Activated CD4-positive, alpha-beta T cell treated with anti-CD3 and anti-CD28 coated beads, Interleukin-2, amount 10 ng/mL, durations not matched to agents 7 days and 5 days (primary cell): ENCODE measurements at places on chromosomes 6 and 20.

GRCh38 chr6:45857827-45858226 lies 157.8 kb downstream of the CLIC5 start:
- H3K4me3 ChIP-seq: no peak overlapping the region

DNA sequence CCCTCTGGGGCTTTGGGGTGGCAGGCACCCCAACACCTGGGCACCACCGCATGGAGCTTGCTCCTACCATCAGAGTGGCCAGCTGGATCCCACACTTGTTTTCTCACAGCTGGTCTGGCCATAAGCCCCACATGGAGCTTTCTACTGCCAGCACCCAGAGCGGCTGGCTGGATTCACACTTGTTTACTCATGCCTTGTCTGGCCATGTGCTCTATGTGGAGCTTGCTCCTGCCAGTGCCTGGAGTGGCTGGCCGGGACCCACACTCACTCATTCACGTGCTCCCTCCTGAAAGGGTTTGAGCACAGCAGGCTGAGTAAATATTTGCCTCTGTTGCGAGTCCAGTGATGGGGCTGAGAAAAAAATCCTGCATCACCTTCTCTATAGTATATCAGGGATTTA lies 487.0 kb downstream of the CD109 start:
- no peak overlapping the region for H3K4me3 ChIP-seq
- no peaks in the 10 kb centered on the region for H3K27me3 ChIP-seq
- no peak overlapping the region for H3K27ac ChIP-seq
- no peaks in the 10 kb centered on the region for H3K4me1 ChIP-seq

DNA sequence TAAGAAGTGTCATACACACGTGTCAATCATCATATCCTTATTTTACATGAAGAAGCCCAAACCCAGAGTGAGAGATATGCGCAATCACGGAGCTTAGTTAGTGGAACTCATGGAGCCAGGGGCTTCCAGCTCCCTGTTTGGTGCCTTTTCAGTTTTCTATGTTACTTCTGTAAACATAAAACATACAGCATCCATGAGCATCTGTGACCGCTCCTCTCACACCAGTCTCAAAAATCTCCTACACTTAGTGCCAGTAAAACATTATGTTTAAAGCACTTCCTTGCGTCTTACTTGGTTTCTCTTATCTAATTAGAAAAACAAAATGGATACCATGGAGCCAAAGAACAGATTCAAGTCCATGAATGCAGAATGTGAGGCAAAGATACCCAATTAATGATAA lies 240.4 kb downstream of the SLC35F1 start:
- no peak overlapping the region for H3K4me3 ChIP-seq
- H3K36me3 ChIP-seq: no peaks in the 10 kb centered on the region

DNA sequence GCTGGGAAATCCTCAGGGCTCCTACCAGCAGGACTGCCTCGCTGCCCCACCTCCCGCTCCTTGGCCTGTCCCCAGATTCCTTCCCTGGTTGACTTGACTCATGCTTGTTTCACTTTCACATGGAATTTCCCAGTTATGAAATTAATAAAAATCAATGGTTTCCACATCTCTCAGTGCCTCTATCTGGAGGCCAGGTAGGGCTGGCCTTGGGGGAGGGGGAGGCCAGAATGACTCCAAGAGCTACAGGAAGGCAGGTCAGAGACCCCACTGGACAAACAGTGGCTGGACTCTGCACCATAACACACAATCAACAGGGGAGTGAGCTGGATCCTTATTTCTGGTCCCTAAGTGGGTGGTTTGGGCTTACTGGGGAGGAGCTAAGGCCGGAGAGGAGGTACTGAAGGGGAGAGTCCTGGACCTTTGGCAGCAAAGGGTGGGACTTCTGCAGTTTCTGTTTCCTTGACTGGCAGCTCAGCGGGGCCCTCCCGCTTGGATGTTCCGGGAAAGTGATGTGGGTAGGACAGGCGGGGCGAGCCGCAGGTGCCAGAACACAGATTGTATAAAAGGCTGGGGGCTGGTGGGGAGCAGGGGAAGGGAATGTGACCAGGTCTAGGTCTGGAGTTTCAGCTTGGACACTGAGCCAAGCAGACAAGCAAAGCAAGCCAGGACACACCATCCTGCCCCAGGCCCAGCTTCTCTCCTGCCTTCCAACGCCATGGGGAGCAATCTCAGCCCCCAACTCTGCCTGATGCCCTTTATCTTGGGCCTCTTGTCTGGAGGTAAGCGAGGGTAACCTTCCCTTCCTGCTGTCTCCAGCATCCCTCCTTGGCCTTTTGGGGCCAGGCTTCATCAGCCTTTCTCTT lies at the start of gene CFB:
TSS of gene CFB (plus strand) at position 589 of the 863 bp plus-strand sequence. CDS start at position 716, 127 bp downstream.
- peaks cover under 1% of the 10 kb centered on the region for H3K36me3 ChIP-seq
- H3K27ac ChIP-seq: no peak within 1 kb of the TSS
- H3K27me3 ChIP-seq: peaks cover 4% of the 10 kb centered on the region

DNA sequence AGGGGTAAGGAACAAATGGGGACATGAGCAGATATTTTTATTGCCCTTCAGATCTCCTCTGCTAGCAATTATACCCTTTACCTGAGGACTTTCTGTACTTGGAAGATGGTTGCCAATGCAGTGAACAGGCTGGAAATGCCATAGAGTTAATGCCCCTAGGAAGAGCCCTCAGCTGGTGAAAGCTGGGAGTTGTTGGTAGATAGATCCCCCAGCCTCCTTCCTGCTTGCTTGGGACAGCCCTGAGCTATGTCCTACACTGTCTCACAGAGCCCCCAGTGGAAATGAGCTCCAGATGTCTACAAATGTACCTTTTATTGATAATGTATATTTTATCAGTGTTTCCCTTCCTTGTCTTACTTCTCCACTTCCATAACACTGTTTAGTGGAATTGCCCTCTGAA lies 87.6 kb upstream of the PAK5 start:
- no peaks in the 10 kb centered on the region for H3K36me3 ChIP-seq
- no peaks in the 10 kb centered on the region for H3K4me1 ChIP-seq
- no peak overlapping the region for H3K27ac ChIP-seq
- no peak for DNase-seq
- no peaks in the 10 kb centered on the region for H3K27me3 ChIP-seq

DNA sequence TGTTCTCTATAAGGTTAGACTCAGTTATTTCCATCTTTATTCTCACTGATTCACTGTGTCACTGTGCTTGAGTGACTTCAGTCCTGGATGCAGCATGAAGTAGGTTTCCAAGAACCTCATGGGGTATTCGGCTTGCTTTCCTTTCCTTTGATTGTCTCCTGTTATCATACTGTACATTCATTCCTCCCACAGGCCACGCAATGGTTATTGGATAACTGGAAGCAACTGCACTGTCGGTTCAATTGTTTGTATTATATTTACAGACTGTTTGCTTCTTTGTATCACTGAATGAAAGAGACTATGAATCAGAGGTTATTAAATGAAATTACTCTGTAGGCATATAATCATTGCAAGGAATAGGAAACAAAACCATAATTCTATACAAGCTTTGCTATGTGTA lies 129.4 kb downstream of the MAP7 start:
- no peak overlapping the region for H3K27ac ChIP-seq
- no peaks in the 10 kb centered on the region for H3K4me1 ChIP-seq
- DNase-seq: no peak
- no peaks in the 10 kb centered on the region for H3K36me3 ChIP-seq

GRCh38 chr6:140393665-140394540 lies 1019.5 kb upstream of the CITED2 start:
- no peak for DNase-seq
- H3K36me3 ChIP-seq: no peaks in the 10 kb centered on the region
- H3K27me3 ChIP-seq: no peaks in the 10 kb centered on the region
- H3K27ac ChIP-seq: no peak overlapping the region
- no peaks in the 10 kb centered on the region for H3K4me1 ChIP-seq

DNA sequence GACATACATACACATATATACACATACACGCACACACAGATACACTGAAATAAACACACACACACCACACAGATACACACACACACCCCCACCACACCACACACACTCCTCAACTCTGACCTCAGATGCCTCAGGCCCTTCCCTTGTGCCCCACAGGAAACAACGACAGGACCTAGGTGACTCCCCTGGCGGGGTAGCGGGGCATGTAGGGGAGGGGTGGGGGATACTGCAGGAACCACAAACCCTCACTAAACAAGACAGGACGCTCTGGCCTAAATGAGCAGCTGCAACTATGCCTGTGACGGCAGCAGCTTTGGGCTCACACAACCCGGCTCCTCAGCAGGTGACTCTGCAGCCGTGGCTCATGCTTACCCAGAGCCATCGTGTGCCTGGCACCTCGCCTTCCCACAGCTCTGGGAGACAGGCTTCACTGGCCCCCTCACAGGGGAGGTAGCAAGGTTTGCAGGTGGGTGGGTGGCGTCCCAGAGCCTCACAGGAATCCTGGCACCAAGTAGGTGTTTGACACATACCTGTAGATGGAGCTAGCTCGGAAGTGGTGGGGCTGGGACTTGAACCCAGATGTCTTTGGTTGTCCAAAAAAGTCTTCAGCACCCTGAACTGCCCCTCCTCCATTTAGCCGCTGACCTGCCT lies 100.8 kb downstream of the GRM4 start:
- no peak overlapping the region for H3K4me3 ChIP-seq
- H3K36me3 ChIP-seq: no peaks in the 10 kb centered on the region
- DNase-seq: peak; percentile 19
- no peak overlapping the region for H3K27ac ChIP-seq

DNA sequence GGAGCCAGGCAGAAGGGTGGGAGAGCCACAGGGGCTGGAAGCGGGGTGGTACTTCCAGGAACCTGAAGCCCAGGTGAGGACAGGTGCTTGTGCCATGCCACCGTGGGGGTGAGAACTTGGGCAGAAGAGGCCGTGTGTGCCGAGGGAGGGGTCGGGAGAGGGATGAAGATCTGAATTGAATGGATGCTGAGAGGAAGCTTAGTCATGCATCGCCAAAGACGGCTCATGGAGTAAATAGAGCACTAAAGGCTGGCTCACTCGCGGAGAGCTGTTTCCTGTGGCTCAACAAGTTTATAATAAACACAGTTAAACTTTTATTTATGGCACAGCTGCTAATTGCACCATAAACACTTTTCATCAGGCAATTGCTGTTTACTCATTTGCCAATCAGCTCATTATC lies 21.7 kb upstream of the MYT1 start:
- no peak for DNase-seq
- no peaks in the 10 kb centered on the region for H3K27me3 ChIP-seq
- H3K4me1 ChIP-seq: no peaks in the 10 kb centered on the region
- H3K4me3 ChIP-seq: no peak overlapping the region

- DNase-seq: peak; percentile 16
- no peak overlapping the region for H3K27ac ChIP-seq
- H3K36me3 ChIP-seq: no peaks in the 10 kb centered on the region
- H3K4me1 ChIP-seq: peaks cover 11% of the 10 kb centered on the region
Observed at GRCh38 chr20:46111028-46111835, 6.9 kb upstream of the CD40 start.

GRCh38 chr6:48222241-48222640 lies 111.2 kb upstream of the PTCHD4 start:
- no peak for DNase-seq
- H3K4me3 ChIP-seq: no peak overlapping the region
- no peak overlapping the region for H3K27ac ChIP-seq

- DNase-seq: no peak
- peaks cover 5% of the 10 kb centered on the region for H3K4me1 ChIP-seq
- no peak overlapping the region for H3K27ac ChIP-seq
Observed at GRCh38 chr6:168908887-168909286, 344.8 kb downstream of the THBS2 start.

- H3K27ac ChIP-seq: no peak overlapping the region
- peaks cover 2% of the 10 kb centered on the region for H3K4me1 ChIP-seq
- no peak overlapping the region for H3K4me3 ChIP-seq
- peaks cover 27% of the 10 kb centered on the region for H3K36me3 ChIP-seq
- DNase-seq: no peak
Observed at GRCh38 chr6:117564681-117565080, 37.6 kb downstream of the GOPC start.

DNA sequence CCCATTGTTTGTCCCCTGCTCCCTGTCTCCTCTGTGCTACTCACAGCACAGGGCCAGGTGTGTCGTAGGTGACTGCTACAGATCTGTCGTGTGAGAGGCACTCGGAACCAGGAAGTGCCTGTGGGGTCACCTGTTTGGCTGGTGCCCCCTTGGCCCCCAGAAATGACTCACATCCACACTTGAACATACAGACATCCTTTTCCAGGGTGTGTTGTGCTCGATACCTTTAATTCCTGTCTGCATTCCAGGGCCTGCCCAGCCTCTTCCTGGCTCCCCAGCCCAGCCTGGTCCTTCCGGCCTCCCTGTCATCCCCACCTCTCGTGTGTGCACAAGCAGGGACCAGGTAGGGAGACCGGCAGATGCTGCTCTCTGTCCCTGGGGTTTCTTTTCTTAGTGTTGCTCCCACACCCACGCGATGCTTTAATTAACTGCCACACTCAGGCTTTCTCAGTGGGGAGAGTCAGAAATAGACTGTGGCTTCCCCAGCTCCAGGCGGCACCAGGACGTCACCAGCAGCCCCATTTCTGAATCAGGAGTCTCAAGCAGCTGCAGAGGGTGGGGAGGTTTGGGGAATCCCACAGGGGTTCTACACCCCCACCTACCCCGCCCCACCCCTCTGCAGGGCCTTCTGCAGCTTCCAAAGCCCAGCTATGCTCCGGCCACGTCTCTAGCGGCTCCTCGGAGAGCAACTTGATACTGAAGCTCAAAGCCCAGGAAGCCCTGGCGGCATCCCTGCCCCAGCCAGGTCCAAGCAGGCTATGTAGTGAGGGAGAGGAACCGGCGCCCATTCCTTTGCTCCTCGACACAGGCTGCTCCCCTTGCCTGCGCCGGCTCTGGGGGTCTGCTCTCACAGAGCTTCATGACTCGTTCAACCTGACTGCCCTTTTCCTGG lies 102.2 kb downstream of the SYCP2 start:
- no peaks in the 10 kb centered on the region for H3K36me3 ChIP-seq
- peak; percentile 3 for DNase-seq

GRCh38 chr20:50116368-50116999 lies 3.5 kb upstream of the UBE2V1 start:
- H3K27me3 ChIP-seq: no peaks in the 10 kb centered on the region
- no peak for DNase-seq

- no peaks in the 10 kb centered on the region for H3K4me1 ChIP-seq
- H3K4me3 ChIP-seq: no peak overlapping the region
- H3K27ac ChIP-seq: no peak overlapping the region
- H3K36me3 ChIP-seq: no peaks in the 10 kb centered on the region
Observed at GRCh38 chr20:9411833-9412232, 102.6 kb upstream of the LAMP5 start.

DNA sequence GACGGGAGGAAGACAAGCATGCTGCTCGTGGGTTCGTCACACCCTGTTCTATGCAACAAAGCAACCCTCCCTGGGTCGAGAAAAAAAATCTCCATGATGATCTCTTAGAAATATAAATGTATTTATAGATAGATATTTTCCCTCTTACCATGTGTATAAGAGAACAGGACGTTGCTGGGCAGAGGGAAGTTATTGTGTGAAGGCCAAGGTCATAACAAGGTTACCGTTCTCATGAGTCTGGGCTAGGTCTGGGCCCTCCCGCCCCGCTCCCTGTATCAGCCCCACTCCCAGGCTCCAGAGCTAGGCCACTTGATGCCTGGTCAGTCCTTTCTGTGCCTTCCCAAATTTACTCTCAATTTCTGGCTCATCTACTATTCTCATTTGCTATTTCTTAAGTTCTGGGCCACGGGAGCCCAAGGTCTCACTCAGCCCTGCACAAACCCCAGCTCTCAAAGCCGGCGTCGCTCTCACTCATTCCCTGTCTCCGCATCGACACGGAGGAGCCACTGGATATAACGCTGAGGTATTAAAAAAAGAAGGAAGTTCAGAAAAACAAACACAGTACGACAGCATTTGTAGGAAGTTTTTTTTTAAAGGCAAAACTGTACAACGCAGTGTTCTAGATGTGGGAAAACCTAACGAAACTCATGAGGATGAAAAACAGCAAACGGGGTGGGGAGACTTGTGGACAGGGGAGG lies 96.8 kb downstream of the PSMG4 start:
- H3K27ac ChIP-seq: peak overlapping the region; percentile 74
- no peak for DNase-seq
- H3K4me1 ChIP-seq: peaks cover 14% of the 10 kb centered on the region
- peak overlapping the region; percentile 58 for H3K4me3 ChIP-seq
- no peaks in the 10 kb centered on the region for H3K36me3 ChIP-seq
- H3K27me3 ChIP-seq: peaks cover 20% of the 10 kb centered on the region
